ENCODE measurements at places on chromosomes 4 and X. TPM values are rescaled to one million over a fixed set of nuclear protein-coding genes. Genes with fewer than 3 reads are reported as not detected.
A peak's percentile ranks its signal among the peaks of the same experiment; 100 is the strongest.

GRCh38 chr4:59647011-59647410, 1553.1 kb upstream of the ADGRL3 start:
- no peak for DNase-seq

GRCh38 chrX:42748067-42748850, 29.7 kb downstream of the PPP1R2C start:
- DNase-seq: peak; percentile 61

GRCh38 chr4:10713591-10713990, 29.0 kb upstream of the CLNK start:
- DNase-seq: no peak

The CPE gene
- 48.3 TPM for total RNA-seq

Measured in bronchial epithelial cell (primary cell).